ENCODE measurements at places on chromosomes 5 and 9.

DNA sequence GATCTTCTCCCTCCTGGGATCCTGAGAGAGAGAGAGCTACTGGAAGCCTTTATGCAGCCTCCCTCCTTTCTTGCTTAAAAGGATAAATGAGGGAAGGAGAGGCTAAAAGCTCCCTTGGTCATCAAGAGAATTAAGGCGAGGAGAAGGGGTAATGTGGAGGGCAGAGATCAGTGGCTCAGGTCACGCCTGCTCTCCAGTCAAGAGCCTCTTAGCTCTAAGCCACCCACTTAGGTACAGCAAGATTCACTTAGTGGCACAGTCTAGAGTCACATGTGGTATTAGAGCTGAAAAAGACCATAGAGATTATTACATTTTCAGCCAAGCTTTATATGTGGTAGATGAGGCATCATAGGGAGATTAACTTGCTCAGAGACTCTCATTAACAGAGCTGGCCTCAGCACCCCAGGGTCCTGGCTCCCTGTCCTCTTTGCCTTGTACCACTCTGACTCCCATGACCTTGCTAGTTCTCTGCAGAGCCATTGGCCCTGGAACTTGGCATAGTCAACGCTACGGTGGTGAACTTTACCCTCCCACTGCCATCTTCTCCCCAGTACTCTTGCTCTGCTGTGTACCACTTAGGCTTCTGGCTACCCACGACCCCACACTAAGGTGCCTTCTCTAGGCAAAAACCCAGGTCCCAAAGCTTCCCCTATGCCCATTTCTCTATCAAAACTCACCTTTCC lies 37.6 kb downstream of the MFAP3 start:
- DNase-seq: no peak

DNA sequence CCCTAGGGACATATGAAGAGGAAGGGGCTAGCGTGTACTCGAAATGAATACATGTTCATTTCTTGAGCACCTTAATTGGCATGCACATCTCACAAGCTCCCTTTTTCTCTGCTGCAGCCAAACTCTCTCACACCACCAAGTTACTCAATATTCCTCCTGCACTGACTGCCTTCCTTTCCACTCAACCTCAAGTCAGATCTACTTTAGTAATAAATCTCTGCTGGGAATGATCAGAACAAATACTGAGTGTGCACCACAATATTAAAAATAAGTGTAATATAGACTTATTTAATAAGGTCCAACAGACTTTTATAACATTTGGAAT lies 995.8 kb upstream of the WWC1 start:
- DNase-seq: no peak

DNA sequence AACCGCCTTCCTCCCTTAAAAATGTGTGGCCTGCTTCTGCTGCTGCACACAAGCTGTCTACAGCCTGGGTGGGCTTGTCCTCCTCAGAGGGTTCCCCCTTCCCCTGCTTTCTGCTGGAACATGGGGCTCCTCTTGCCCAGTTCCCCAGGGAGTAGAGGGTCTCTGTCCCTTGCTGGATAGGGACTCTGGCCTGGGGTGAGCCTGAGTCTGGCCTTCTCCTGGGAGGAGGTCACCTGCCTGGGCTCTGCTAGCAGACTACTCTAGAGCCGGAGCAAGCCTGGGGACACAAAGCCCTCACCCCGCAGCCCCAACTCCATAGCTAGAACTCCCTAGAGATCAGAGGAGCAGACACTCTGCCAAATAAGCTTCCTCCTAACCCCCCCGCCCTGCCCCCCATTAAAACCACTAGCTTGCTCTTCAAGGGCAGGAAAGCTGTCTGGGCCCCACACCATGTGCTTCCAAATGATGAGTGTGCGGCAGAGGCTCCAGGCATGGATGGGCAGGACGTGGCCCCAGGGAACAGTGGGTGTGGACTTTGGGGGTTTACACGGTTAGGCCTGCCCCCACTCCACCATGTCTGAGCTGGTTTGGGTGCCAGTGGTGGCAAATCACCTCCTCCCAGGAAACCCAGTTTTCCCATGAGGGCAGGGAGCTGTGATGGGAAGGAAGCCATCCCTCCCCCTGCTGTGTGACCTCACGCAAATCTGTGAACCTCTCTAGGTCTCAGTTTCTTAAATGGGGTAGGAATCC lies 10.0 kb downstream of the TCF7 start:
- peak; percentile 65 for DNase-seq

DNA sequence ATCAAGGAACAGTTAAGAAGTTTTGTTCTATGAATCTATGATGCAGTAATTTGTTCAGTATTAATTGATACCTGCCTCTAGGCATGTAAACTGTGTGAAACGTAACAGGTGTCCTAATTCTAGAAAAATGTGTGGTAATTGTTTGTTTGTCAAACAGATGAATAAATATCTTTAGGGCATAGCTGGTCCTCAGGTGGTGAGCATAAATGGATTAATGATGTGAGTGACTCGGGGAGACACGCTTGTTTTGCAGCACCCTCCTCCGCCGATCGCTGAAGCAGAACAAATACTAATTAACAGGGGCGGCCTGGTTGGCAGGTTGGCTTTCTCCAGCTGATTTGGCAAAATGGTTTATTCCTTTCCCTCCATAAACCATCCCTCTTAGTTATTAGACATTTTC lies 88.8 kb downstream of the TLE4 start:
- no peak for DNase-seq

DNA sequence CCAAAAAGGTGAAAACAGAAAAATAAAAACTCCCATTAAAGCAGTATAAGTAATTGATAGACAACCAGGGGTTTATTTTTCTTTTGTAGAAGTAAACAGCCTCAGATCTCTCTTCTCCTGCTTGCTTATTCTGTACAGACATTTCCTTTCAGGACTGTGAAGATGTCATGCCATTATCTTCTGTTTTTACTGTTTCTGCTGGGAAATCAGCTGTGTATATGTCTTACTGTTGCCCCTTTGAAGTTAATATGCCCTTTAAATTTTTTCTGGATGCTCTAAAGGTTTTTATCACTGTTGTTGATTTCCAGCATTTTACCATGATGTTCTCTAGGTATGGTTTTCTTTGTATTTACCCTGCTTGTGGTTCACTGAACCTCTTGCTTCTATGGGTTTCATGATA lies 199.5 kb downstream of the NXNL2 start:
- DNase-seq: no peak

- DNase-seq: no peak
Observed at GRCh38 chr9:83508067-83508466, 30.1 kb downstream of the FRMD3 start.

DNA sequence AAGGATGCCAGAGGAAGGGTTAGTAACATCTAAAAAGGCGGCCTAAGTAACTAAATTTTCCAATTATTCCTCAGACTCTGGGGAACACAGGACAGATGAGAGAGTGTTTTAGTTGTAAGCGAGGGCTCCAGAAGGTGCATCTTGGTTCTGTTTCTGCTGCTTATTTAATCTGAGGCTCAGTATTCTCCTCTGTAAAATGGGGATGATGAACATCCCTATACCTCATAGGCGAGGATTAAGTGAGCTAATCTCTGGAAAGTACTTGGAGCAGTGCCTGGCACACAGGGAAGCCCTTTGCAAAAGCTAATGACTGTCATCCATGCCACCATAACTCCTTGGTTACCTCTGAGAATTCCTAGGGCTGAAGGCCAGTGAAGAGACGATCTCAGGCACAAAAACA lies 59.0 kb downstream of the SHB start:
- no peak for DNase-seq

DNA sequence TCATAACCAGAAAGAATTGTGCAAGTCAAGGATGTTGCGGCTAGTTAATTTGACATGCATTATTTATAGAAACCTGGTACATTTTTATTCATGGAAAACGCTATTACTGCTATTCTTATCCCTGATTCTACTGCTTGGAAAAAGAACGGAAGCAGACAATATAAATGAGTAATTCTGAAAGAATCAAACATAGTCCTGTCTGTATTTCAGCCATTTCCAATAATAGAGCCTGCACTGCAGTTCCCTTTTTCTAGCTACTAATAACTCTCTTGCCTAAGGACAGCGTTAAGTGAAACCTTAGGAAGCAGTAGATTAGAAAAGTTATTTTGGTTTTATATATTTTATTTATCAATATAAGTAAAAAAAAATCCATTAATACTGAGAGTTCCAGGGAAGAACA lies 414.9 kb downstream of the CYLC2 start:
- no peak for DNase-seq

GRCh38 chr5:24367216-24367615 lies 277.6 kb downstream of the CDH10 start:
- no peak for DNase-seq

DNA sequence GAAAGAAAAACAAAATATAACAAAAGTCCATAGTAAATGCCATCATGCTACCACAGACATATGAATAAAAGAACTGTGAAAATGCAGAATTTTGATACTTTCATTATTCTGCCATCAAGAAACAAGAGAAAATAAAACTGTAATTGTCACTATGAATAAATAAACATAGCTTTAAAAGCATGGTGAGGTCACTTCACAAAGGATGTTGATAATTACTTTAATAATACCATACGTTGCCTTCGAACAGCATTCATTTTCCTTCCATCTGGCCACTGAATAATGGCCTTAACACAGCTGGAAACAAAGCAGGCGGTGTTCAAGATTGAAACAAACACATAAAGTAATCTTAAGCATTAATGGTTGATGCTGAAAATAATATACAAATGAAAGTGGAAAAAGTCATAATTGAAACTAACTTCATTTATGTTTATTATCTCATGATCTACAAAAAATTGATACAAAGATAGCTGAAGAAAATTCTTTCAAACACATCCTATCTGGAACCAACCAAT lies 102.0 kb downstream of the AGTPBP1 start:
- no peak for DNase-seq

DNA sequence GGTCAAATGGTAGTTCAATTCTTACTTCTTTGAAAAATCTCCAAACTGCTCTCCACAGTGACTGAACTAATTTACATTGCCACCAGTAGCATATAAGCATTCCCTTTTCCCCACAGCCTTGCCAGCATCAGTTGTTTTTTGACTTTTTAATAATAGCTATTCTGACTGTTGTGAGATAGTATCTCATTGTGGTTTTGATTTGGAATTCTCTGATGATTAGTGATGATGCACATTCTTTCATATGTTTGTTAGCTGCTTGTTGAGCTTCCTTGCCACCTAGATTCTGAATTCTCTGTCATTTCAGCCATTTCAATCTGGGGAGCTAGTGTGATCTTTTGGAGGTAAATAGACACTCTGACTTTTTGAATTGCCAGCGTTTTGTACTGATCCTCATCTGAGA lies 24.0 kb downstream of the CDK20 start:
- no peak for DNase-seq

- no peak for DNase-seq
Observed at GRCh38 chr9:7988644-7989280, 189.2 kb upstream of the DMAC1 start.

GRCh38 chr5:371811-372555 lies 50.5 kb downstream of the AHRR start:
- no peak for DNase-seq

GRCh38 chr5:1842004-1842819 lies 40.5 kb downstream of the IRX4 start:
- no peak for DNase-seq

GRCh38 chr9:128001779-128002298 lies 21.1 kb upstream of the EEIG1 start:
- no peak for DNase-seq

DNA sequence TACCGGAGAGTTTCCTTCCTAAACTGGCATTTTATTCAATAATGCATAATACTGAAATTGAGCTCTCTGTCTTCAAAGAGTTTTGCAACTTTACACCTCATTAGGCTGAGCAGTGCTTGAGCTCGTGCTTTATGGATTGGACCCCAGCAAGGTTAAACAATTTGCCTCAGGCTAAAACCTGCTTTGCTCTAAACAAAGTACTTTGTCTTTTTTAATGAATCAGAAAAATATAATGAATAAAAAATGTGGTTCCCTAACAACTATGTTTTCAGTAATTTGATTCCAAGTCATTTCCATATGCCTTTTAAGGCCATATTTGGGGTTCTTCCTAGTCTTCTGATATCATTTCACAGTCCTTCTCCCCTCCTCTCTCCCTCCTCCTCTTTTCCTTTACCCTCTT lies 20.0 kb downstream of the ZNF366 start:
- no peak for DNase-seq
